ENCODE measurements at places on chromosomes 5 and 9. TPM values are rescaled to one million over a fixed set of nuclear protein-coding genes. Genes with fewer than 3 reads are reported as not detected.

DNA sequence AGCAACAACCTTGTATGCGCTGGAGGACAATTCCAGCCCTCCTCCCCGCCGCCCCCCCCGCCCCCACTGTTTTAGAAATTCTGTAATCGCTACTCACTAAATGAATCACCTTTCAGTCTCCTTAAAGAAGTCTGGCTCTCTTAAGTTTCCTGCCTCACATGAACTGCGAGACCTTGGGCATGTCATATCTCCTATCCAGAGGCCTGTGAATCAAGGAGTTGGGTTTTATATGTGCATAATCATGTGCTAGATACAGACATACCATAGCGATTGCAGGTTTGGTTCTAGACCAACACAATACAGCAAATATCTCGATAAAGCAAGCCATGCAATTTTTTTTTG is 337 bp upstream of the DMAC1 start:
- no peak for DNase-seq

- no peak for DNase-seq
Observed at GRCh38 chr5:80177236-80177635, 78.6 kb downstream of the SERINC5 start.

Gene FIBCD1
- not detected for polyA plus RNA-seq

GRCh38 chr5:111997308-111997707 is 240.3 kb upstream of the NREP start:
- DNase-seq = no peak

- no peak for DNase-seq
Observed at GRCh38 chr9:7456793-7457530, 342.6 kb downstream of the DMAC1 start.

GRCh38 chr5:61991866-61992265 is 314.1 kb upstream of the KIF2A start:
- DNase-seq = no peak

Gene EIF4E1B
- polyA plus RNA-seq = 0.62 TPM

GRCh38 chr5:152723482-152723881 is 318.4 kb upstream of the NMUR2 start:
- no peak for DNase-seq

GRCh38 chr9:8863886-8864544 is 1064.4 kb upstream of the DMAC1 start:
- no peak for DNase-seq

Gene RELL2
- 0.31 TPM for polyA plus RNA-seq

DNA sequence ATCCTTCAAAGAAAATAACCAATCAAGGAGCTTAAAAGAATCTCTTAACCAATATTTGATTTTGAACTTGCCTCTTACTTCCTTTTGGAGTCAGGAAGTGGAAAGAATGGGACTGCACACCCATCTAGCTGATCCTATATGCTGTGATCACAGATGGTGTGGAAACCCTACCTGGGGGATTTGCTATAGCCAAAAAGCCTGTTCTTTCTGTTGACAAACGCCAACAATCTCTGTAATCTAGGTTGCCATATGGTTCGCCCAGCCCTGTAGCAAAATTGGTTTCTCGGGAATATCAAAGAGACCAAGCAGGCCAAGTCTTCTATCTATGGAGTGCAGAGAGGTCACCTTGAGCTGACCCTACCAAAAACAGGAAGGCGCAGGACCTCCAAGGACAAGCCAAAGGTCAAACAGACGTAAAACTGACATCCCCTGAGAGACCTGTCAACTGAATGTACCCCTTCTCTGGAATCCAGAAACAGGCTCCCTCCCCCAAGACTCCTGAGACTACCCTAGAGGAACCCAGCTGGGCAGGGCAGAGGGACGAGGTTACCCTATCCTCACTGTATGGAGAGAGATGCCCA is 19.4 kb downstream of the NRG2 start:
- no peak for DNase-seq

- no peak for DNase-seq
Observed at GRCh38 chr9:126704157-126704891, 90.6 kb downstream of the LMX1B start.

DNA sequence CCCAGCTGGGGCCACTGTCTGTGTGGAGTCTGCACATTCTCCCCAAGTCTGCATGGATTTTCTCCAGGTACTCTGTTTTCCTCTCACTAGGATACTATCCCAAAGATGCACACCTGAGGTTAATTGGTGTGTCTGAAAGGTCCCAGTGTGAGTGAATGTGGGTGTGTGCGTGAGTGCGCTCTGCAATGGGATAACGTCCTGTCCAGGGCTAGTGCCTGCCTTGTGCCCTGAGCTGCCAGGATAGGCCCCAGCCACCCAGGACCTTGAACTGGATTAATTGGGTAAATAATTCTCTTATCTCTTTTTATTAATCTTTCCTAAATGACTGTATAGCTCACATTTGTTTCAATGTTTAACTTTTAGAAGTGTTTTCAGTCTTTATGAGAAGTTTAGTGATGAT is 11.5 kb upstream of the PANK3 start:
- no peak for DNase-seq

Gene SPINK6
- not detected for polyA plus RNA-seq

Data from psoas muscle (tissue), 8 donors.